ENCODE measurements at places on chromosomes 12 and 14.

DNA sequence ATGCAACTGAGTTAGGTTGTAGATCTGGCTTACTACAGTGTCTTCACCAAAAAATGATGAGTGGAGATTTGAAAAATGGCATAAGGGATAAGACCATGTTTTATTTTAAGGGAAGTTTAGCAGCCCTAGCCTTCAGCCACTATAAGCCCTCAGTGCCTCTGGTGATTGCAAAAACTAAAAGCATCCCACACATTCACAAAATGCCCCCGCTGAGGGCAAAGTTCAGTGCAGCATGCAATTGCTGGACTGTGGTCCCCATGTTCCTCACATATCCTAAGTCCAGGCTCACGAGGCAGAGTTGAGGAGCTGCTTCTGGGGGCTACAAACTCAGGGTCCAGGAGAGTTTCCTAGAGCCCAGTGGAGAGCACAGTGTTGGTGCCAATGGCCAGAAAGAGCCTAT is 29.6 kb upstream of the NCOR2 start:
- DNase-seq = no peak

- no peak for DNase-seq
Measured at GRCh38 chr12:12159988-12160387, 89.2 kb downstream of the BCL2L14 start.

DNA sequence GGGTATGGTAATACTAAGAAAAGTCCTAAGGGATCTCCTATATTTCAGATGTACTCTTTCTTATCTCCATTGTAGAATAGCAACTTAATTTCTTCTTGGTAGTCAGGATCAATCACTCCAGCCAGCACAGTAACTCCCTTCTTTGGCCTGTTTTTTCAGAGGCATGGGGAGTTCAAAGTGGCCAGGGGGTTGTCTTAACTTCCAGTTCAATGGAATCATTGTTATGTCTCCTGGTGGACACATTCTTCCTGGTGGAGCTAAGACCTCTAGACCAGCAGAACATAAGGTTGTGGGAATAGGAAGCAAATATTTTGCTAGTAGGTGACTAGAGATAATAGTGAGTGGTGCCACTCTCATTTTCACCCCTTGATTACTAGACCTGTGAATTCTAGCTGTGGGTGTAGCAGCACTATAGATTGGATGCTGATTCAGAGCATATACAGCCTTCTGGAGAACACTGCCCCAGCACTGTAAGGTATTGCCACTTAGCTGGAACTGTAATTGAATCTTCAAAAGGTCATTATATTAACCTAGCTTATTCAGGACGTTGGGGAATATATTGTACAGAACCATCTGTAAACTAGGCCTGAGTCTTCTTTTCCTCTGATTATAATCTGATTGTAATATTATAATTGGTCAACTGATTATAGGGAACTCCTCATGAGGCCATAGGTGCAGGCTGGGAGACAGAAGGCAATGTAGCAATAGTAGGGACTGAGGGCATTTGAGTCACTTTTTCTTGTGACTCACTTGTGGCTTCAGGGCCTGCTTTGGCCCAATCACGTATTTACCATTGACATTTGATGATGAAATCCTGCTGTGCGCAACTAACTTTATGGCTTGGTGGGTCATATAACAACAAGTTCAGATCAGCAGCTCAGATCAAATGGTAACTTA is 60.2 kb upstream of the ATP2B1 start:
- no peak for DNase-seq

- no peak for DNase-seq
Measured at GRCh38 chr14:72690324-72690723, 203.6 kb downstream of the DPF3 start.

GRCh38 chr14:68942296-68943035 is 36.6 kb downstream of the ACTN1 start:
- no peak for DNase-seq

GRCh38 chr14:71321574-71322315 is 414.5 kb downstream of the PCNX1 start:
- no peak for DNase-seq

GRCh38 chr14:41668356-41668755 is 61.7 kb downstream of the LRFN5 start:
- no peak for DNase-seq

GRCh38 chr12:65696227-65696626 is 128.1 kb upstream of the HMGA2 start:
- DNase-seq = no peak

DNA sequence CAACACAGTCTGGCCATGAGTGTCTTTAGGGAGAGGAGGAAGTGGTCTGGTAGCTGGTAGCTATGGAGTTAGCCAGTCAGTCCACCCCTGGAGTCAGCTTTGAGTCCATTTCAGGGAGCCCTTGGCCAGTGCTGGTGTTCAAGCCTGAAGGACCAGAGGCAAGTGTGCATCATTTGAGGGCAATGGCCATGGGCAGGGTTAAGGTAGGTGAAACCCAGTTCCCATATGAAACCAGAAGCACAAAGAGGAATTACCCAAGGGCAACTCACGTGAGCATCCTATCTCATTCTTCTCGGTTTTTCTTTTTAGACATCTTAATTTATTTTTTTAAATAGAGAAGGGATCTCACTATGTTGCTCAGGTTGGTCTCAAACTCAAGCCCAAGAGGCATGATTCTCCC is 61.3 kb upstream of the ACTN1 start:
- DNase-seq = no peak

- DNase-seq = no peak
Measured at GRCh38 chr12:126342866-126343265, 1277.6 kb downstream of the AACS start.

GRCh38 chr14:32986791-32987540 is 48.3 kb downstream of the NPAS3 start:
- DNase-seq = no peak

GRCh38 chr14:53190938-53191337 is 37.8 kb upstream of the DDHD1 start:
- DNase-seq = no peak

DNA sequence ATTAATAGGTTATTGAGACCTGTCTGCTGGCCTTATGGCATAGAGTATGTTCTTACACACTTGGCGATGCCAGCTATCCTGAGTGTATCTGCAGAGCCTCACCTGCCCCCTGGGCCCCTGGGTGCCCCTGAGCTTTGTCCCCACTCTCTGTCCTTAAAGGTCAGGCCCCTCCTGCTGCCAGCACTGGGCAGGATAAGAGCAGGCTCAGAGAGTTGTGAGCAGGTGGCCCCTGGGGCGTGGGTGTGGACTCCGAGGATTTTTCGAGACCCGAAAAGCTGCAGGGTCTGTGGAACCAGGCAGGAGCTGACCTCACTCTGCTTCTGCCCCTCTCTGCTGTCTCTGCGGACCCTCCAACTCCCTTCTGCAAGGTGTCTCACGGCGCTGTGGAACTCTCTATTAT is 8.2 kb downstream of the HIP1R start:
- DNase-seq = no peak

DNA sequence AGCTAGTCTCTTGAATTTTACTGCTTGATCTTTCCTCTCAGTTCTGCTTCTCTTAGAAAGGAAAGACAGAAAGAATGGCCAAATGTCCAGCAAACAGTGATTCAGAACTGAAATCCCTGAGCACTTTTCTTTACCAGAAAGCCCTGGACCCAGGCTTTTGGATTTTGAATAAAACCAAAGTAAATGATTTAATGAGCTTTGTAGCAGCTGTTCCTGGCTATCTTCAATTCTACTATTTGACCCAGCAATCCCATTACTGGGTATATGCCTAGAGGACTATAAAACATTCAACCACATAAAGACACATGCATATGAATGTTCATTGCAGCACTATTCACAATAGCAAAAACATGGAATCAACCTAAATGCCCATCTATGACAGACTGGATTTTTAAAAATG is 187.2 kb downstream of the PRKD1 start:
- no peak for DNase-seq

DNA sequence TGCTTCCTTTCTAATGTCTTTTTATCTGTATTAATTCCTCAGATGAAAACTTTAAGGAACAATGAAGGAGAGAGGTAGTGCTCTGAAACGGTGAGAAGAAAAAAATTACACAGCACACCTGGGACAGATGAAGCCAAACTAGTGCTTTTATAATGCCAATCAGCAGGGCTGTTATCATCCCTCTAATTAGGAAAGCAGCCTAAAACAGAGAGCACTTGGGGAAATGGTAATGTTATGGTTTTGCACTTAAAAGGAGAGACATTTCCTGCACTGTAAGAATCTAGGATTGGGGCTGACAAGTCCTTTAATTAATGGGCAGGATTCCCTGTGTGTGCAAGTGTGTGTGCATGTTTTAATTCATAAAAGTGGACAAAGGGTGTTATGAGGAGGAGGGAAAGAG is 4.8 kb upstream of the LMO3 start:
- no peak for DNase-seq

DNA sequence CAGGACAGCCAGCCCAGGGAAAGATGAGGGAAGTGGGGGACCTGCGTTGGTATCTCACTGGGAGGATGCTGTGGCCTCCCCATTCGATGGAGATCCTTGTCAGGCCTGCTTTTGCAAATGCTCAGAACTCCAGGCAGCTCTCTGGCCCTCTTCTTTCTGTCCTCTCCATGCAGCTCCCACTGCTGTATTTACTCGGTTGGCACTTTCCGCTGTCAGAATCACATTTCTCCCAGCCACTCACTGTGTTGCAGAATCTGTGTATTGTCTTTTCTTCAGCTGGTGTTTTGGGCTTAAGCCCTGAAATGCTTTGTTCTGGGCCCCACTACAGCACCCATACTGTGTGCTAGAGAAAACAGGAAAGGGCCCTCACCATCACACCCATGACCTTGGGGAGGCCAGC is 401.1 kb downstream of the RGS6 start:
- no peak for DNase-seq

- no peak for DNase-seq
Measured at GRCh38 chr14:105325716-105326567, 11.4 kb downstream of the PACS2 start.

GRCh38 chr12:58966939-58967338 is 46.6 kb upstream of the LRIG3 start:
- DNase-seq = no peak

- DNase-seq = no peak
Measured at GRCh38 chr12:105831372-105831771, 307.4 kb downstream of the NUAK1 start.

GRCh38 chr12:79299447-79300198 is 391.1 kb downstream of the PAWR start:
- DNase-seq = no peak

DNA sequence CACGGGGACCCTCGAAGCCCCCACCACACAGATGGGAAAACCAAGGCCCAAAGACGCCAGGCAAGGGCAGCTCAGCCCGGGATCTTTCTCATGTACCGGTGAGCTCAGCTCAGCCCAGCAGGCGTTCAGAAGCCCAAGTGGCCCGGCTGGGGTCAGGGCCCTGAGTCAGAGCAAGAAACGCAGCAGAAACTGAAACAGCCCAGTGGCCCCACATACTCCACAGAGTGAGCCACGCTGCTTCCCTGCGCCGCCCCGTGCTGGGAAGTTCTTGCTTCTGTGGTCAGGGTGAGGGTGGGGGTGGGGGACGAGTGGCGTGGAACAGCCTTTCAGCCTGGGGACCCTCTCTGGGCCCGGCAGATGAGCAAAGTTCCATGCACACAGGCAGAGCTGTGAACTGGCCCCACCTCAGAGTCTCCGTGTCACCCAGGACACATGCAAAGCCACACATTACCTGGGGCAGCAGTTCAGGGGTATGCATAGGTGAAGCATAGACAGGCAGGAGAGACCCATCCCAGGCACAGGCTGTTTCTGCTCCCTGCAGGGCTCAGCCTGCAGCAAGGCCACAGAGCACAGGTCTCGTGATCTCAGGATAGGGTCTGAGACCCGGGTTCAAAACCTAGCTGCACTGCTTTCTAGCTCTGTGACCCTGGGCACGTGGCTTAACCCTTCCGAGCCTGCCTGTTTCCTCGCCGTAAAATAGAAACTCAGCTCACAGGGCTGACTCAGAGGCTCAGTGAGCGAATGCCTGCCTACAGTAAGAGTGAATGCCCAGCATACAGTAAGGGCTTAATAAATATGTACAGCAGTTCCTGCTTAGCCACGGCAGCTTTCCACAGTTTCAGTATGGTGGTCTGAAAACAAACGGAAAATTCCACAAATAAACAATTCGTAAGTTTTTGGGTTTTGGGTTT is 21.6 kb downstream of the NCOR2 start:
- DNase-seq = no peak

DNA sequence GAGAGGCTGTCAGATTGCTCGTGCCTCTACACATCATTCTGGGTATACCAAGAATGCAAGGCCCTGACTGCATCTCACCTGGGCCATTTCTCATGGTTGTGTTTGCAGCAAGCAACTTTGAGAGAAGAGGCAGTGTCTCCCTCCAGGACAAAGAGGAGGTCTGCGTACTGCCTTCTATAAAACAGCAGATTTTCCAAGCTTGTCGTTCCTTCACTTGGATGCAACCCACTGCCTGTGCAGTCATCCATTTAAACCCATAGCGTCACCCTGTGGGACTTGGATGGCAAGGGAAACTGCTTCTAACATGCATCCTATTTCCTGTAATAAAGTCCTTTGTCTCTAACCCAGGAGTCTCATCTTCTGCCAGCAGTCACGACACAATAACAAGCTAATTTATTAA is 1.3 kb downstream of the POMT2 start:
- no peak for DNase-seq

DNA sequence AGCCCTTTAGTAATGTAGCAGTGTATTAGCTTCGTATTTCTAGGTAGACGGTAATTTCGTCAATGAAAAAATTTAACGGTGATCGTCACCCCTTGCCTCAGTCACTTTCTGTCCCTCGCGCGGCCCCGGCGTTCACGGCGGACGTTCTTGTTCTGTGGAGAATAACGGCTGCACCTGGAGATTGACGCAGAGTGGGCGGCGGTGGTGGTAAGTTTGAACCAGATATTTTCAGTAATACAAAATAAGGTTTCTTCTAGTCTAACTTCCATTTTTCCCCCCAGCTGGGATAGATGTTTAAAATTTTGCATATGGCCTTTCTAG is 341 bp downstream of the ZNF10 start:
- no peak for DNase-seq

DNA sequence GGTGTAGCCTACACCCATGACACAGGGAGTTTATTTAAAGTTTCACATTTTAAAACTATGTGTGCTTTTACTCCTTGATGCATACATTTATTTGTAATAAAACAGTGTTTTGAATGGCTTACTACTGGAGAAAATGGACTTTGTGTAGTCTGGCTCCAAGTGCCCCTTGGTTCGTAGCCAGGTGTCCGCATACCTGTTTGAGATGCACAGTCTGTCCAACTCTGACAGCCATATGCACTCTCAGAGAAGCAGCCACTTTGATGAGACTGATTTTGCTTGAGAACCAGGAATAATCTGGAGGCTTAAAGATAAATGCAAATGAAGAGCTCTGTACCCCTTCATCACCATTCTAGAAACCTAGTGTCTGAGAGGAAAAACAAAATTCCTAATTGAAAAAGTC is 24.0 kb downstream of the RTN1 start:
- DNase-seq = no peak

DNA sequence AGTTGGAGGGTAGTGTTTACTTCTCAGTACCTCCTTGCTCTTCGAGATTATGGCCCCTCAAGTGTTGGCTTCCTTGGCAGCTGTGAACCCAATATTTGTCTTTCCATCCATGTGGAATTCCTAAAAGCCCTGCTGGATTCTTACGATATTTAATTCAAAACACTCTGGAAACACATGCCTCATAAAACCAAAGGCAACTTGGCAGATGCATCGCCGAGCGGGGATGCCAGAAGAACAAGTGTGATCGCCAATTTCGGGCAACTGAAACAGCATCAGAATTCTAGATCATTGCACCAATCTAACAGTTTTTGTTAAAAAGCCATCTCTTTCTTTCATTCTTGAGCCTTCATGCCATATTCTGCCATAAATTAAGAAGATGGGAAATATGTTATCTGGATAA is 934.4 kb downstream of the AACS start:
- no peak for DNase-seq
